C1 segment of cervical spinal cord (tissue), 14 donors: ENCODE measurements at places on chromosomes 1 and 21.

GRCh38 chr1:173479649-173480048 is 2.5 kb downstream of the PRDX6 start:
- no peak for DNase-seq

DNA sequence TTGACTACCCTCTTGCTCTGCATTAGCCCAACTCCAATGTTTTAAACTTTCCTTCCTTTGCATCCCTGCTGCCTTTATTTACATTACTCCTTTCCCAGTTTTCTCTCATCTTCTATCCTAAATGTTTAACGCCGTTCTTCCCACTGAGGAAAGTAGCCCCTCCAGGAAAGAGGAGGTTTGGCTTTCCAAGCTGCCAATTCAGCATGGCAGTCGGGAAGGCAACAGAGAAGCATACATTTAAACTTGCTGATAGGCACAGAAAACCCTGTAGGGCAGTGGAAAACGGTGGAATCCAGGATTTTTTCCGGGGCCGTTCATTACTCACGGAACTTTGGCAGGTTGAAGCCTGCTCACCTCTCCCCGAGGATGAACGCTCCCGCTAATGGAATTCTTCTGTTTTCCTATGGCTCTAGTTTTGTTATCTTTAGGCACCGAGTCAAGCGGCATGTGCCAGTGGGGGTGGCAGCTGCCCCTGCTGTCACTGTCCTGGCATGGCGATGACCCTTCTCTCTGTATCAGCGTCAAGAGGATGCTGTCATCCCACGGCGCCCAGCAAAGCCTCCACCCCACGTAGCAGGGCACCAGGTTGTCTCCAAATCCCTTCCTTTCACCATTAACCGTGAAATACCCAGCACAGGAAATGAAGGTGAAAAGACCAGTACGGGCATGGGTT is 48.3 kb downstream of the ZBTB18 start:
- DNase-seq, result no peak

- DNase-seq, result no peak
Measured at GRCh38 chr21:18409579-18409978, 6.0 kb upstream of the TMPRSS15 start.

DNA sequence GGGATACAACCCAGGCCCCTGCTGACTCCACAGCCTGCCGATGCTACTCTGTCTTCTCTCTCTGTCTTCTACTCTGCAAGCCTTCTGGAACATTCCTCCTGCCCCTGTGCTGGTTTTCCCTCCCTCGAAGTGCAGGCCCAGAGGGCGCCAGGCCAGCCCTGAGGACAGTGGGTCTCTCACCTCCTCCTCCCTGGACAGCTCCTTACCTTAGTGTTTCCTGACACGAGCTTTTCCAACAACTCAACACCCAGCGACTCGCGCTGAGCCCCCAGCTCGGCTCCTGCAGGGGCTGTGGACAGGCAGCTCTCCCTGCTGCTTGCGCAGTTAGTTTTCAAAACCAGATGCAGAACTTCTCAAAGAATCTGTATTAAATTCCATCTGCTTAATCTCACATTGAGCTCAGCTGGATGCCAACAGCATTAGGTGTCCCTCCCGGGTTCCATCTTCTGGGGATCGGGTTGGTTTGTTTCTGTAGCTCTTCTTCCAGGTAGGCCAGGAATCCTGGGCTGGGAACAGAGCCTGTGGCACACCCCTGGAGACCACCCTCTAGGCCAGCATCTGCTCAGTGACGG is 54.2 kb downstream of the PTPRU start:
- DNase-seq, result no peak

GRCh38 chr1:240667351-240667750 is 55.4 kb upstream of the GREM2 start:
- DNase-seq, result no peak

GRCh38 chr1:156864796-156865195 is 4.1 kb downstream of the NTRK1 start:
- DNase-seq, result no peak

- DNase-seq, result no peak
Measured at GRCh38 chr1:158008630-158009029, 15.2 kb downstream of the KIRREL1 start.

- DNase-seq, result no peak
Measured at GRCh38 chr1:183089025-183089639, 65.9 kb downstream of the LAMC1 start.

- DNase-seq, result no peak
Measured at GRCh38 chr1:50332941-50333594, 90.2 kb downstream of the DMRTA2 start.

DNA sequence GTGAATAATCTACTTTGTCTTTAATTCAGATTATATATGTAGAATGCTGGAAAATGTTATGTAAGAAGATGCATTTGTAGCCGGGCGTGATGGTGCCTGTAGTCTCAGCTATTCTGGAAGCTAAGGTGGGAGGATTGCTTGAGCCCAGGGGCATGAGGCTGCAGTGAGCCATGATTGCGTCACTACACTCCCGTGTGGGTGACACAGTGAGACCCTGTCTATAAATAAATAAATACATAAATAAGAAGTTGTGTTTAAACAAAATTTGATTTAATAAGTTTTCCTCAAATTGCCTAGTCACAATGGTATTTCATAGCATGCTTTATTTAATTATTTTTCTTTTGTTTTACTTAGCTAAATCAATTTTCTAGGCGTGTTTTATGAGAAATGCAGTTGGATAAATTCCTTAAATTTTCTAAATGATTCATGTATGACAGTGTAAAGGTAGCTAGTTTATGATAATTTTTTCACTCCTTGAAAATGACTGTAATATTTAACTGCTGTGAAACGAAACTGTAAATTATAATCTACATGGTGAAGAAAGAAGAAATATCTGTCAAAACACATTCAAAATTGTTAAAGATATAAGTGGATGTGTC is 232.6 kb downstream of the SRGAP2C start:
- no peak for DNase-seq

DNA sequence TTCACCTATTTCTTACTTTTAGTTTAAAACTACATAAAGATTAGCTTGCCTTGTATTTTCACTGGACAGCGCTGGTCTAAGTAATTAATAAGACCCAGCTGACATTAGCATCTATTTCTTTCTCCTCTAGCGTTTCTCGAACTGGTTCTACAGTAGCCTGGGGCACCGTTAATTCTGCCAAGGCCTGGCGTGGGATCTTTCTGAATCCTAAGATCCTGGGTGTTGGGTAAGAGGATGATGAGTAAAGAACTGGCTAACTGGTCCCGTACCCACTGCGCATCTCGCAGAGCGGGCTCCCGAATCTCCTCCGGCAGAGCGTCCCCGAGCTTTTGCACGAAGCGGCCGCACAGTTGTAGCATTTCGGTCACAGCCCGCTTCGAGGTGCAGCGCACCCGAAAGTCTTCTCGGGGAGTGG is 309 bp downstream of the NSL1 start:
- no peak for DNase-seq

DNA sequence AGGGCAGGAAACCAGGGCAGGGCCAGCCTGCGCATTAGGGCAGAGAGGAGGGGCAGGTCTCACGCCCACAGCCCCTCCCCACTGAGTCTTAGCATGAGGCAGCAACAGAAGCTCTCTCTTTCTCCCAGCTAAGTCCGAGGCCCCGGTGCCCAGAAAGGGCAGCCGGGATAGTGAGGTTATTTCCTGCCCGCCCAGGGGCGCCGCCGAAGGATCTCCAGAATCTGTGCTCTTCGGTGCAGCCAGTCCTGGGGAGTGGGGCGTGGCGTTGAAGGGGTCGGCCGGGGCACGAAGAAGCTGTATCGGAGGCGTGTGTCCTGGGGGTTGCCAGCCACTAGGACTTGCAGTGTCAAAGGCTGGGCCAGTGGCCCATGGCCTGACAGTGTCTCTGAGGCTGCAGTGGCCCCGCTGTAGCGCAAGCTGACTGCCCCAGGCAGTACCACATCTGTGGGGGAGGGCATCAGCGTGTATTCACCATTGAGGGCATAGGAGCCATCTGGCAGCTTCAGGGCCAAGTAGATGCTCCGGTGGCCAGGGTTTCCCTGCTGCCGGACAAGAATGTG is 7.8 kb downstream of the ADAMTS4 start:
- DNase-seq, result no peak

DNA sequence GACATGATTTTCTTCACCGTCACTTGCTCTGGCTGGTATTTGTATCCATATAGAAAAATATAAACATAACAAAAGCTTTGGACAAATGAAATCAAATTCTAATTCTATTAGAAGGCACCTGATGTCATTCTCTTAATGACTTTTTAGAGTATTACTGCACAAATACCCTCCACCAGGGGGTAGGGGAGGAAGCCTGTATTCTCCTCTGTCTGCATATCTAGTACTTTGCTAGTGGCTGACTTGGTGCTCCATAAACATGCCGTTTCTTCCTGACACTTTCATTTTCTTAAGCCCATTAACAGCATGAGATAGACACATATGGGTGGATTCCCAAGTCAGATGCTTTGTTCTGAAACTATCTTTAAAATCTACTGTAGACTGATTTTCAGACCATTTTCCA is 20.6 kb upstream of the KCNJ15 start:
- DNase-seq, result no peak

DNA sequence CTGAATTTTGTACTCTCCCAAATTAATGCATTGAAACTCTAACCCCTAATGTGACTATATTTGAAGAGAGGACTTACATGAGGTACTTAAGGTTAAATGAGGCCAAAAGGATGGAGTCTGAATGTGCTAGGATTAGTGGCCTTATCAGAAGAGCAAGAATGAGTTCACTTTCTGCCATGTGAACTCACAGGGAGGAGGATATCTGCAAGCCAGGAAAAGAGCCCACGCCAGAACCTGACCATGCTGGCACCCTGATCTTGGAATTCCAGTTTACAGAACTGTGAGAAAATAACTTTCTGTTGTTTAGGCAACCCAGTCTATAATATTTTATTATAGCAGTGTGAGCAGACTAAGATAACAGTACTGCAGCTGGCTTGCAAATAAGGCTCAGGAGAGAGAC is 12.2 kb upstream of the FASLG start:
- no peak for DNase-seq

GRCh38 chr1:155931332-155932038 is 2.7 kb downstream of the KHDC4 start:
- DNase-seq, result no peak

DNA sequence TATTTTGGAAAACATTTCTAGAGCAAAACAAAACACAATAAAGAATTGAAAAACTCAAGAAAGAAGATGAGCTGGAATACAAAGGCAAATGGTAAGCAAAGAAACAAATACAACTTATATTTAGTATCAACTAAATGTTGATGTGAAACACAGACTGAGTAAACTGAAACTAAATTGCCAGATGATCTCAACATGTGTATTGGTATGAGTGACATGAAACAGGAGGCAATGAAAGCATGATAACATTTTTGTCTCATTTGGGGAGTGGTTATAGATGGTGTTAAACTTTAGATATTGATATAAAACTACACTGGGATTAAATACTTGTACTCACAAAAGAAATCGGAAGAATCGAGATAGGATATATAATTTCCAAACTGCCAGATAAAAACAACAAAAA is 805.6 kb upstream of the CXADR start:
- no peak for DNase-seq

DNA sequence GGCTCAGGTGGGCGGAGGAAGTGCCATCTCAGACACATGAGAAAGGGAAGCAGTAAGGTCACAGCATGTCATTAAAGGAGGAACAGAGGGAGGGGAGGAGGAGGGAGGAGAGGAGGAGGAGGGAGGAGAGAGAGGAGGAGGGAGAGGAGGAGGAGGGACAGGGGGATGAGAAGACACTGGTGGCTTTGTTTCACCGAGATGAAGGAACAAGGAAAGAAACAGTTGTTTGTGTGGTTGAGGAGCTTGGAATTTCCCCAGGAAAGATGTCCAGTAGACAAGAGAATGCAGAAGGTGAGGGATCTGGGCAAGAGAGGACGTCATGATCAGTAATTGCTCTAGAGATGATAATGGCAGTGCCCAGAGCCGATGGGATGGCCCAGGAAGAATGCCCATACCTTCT is 97.7 kb downstream of the AJAP1 start:
- no peak for DNase-seq

GRCh38 chr1:97909266-97909665 is 11.6 kb downstream of the DPYD start:
- DNase-seq, result no peak

GRCh38 chr1:206110820-206111219 is 6.4 kb downstream of the AVPR1B start:
- DNase-seq, result no peak

DNA sequence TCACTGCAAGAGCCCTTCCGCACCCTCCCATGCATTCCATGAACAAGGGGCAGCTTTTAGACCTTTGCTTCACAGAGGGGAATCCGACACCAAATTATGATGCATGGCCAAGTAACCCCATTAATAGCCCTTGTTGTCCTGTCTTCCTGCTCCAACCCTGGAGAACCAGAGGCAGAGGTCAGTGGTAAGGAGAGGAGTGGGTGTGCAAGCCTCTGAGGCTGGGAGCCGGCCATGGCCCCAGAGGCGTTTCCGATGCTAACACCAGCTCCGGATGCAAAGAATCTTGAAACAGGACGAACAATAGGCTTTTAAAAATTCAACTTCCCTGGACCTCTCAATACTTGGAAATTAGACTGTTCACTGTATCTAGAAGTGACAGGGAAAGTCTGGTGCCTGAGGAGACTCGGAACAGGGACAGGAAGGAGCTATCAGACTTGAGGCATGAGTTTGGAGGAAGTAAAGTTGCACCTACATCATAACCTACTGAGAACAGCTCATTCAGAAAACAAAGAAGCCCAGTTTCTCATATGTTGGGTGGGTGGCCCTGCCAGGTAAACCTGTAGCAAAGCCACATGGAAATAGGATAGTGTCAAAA is 101.2 kb upstream of the ERG start:
- DNase-seq, result no peak

DNA sequence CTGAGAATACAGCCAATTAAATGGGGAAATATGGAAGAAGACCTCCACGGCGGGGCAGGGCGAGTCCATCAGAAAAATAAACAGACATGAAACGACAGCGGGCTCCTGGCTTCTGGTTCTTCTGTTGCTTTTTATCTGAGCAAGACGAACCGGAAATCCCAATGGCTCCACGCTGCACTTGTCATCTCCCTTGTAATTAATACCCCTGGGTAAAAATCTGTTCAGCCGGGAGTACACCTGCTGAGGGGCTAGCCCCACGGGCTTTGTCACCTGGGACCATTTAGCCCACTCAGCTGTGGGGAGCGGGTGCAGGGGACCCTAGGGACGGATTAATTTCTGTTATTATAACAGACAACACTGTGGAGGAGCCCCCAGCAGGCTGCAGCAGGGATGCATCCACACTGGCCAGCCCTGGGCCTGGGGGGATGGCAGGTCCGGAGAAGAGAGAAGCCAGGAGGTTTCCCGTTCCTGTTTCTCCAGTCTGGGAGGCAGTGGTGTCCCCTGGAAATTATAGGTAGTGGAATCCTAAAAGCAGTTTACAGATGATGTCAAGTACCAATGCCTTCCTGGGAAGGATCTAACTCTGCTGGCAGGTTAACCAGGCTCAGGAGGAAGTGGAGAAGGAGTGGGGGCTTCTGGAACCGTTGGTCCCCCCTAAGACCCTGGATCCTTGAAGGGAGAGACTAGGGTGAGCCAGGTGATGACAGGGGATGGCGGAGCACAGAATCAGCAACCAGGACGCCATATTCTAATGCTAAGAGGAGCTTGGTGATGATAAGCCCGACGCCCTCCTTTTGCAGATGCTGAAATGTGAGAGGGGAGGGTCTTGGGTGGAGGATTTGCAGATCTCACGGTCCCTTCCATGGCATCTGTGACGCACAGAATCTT is 566.1 kb downstream of the PTPRU start:
- no peak for DNase-seq

GRCh38 chr1:153678519-153679336 is at the start of gene NPR1:
Gene NPR1, plus strand, starts transcription at chr1:153678688. Its CDS starts 421 bp downstream, at chr1:153679109.
- DNase-seq, result no peak

- DNase-seq, result peak; percentile 87
Measured at GRCh38 chr1:61184040-61184713, 101.8 kb downstream of the NFIA start.

- DNase-seq, result no peak
Measured at GRCh38 chr1:201759194-201759815, 69.7 kb upstream of the IPO9 start.

- no peak for DNase-seq
Measured at GRCh38 chr1:101239095-101240040, 2.5 kb downstream of the S1PR1 start.
